ENCODE measurements at places on chromosomes 12 and 14. TPM values are rescaled to one million over a fixed set of nuclear protein-coding genes. Genes with fewer than 3 reads are reported as not detected.

- no peaks in the 10 kb centered on the region for H3K4me1 ChIP-seq
- H3K36me3 ChIP-seq = no peaks in the 10 kb centered on the region
- H3K27me3 ChIP-seq = no peaks in the 10 kb centered on the region
- no peak for DNase-seq
- no peak overlapping the region for H3K27ac ChIP-seq
Observed at GRCh38 chr12:2561367-2561766, 233.4 kb upstream of the FKBP4 start.

SMCO3 gene
- total RNA-seq = not detected

- no peaks in the 10 kb centered on the region for H3K36me3 ChIP-seq
- H3K4me3 ChIP-seq = peak overlapping the region; percentile 75
- peaks cover 4% of the 10 kb centered on the region for H3K4me1 ChIP-seq
- no peak for DNase-seq
Observed at GRCh38 chr12:51821440-51822260, 26.9 kb downstream of the FIGNL2 start.

LPAR5 gene
- total RNA-seq = 59.6 TPM

- H3K27ac ChIP-seq = no peak overlapping the region
- no peak overlapping the region for H3K4me3 ChIP-seq
- DNase-seq = no peak
- peaks cover 18% of the 10 kb centered on the region for H3K4me1 ChIP-seq
- peaks cover 60% of the 10 kb centered on the region for H3K36me3 ChIP-seq
- no peaks in the 10 kb centered on the region for H3K27me3 ChIP-seq
Observed at GRCh38 chr14:65095633-65096205, 6.6 kb downstream of the MAX start.

DNA sequence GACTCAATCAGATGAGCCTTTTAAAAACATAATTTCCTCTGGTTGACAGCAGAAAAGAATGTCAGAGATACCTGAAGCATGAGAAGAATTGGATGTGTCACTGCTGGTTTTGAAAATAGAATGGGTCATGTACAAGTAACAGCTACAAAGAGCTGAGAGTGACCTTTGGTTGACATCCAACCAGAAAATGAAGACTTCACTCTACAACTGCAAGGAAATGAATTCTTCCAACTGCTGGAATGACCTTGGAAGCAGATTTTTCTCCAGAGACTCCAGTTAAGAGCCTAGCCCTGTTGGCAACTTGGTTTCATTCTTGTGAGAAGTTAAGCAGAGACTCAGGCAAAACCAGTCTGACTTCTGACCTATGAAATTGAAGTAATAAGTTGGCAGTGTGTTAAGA is 505.9 kb downstream of the SLC16A7 start:
- H3K4me3 ChIP-seq = no peak overlapping the region
- no peaks in the 10 kb centered on the region for H3K36me3 ChIP-seq
- no peaks in the 10 kb centered on the region for H3K4me1 ChIP-seq
- no peak overlapping the region for H3K27ac ChIP-seq

GRCh38 chr14:92603309-92604242 is 90.0 kb downstream of the RIN3 start:
- no peaks in the 10 kb centered on the region for H3K27me3 ChIP-seq
- peaks cover 11% of the 10 kb centered on the region for H3K4me1 ChIP-seq
- no peak for DNase-seq
- H3K27ac ChIP-seq = no peak overlapping the region
- H3K4me3 ChIP-seq = no peak overlapping the region
- no peaks in the 10 kb centered on the region for H3K36me3 ChIP-seq

- H3K4me1 ChIP-seq = no peaks in the 10 kb centered on the region
- H3K36me3 ChIP-seq = no peaks in the 10 kb centered on the region
- H3K4me3 ChIP-seq = no peak overlapping the region
- peaks cover 10% of the 10 kb centered on the region for H3K27me3 ChIP-seq
Observed at GRCh38 chr12:112838731-112839130, 47.2 kb downstream of the RPH3A start.

NKX2-1 gene
- total RNA-seq = not detected

DNA sequence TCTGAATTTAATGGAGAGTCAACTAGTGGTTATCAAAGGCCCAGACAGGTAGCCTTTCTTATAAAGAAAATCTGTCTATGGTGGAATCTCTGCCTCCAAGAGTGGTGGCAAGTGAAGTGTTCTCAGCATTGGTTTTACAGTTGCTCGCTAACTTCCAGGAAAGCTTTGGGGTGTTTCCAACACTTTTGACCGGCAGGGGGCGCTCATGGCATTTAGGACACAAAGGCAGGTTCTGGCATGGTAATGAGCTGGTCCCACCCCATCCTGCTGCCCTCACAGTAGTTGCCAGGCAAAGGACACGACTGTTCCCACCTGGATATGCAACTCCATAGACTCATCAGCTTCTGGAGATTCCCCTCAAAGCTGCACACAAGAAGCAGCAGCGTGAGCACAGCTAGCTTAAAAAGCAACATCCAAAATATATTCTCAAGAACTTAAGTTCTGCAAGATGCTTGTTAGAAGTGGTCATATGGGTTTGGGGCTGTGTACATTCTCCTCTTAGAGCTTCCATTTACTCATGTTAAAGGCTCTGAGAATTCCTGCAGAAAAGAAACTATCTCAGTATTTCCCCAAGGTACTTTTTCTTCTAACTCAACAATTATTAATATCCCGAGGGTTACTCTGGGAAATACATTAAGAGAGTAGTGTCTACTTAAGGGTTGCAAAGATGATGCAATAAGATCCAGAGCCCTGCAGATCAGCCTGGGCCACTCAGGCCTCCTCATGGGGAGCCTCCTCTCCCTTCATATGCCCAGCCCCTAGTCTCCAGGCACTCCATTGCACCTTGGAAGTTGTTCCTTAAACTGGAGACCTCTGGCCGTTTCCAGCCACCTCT is 14.8 kb downstream of the PROX2 start:
- peak; percentile 88 for DNase-seq
- no peak overlapping the region for H3K27ac ChIP-seq
- H3K4me1 ChIP-seq = peaks cover 19% of the 10 kb centered on the region
- no peak overlapping the region for H3K4me3 ChIP-seq
- no peaks in the 10 kb centered on the region for H3K27me3 ChIP-seq
- H3K36me3 ChIP-seq = no peaks in the 10 kb centered on the region

IQSEC3 gene
- 0.15 TPM for total RNA-seq

GPR84 gene
- total RNA-seq = not detected

DNA sequence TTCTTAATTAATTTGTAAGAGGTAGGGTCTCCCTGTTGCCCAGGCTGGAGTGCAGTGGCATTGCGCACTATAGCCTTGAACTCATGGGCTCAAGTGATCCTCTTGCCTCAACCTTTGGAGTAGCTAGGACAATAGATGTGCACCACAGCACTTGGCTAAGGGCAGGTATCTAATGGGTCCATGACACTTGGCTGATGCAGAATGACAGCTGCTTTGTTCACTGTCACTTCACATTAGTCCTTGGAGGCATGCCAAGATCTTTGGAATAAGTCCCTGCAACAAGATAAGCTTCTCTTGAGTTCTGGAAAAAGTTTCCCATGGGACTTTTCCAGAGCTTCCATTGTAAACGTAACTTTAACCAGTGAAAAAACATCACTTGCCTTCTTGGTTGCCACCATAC is 23.4 kb downstream of the COQ6 start:
- DNase-seq = no peak
- no peak overlapping the region for H3K4me3 ChIP-seq
- H3K4me1 ChIP-seq = no peaks in the 10 kb centered on the region
- H3K36me3 ChIP-seq = peaks cover 2% of the 10 kb centered on the region
- H3K27ac ChIP-seq = no peak overlapping the region

DNA sequence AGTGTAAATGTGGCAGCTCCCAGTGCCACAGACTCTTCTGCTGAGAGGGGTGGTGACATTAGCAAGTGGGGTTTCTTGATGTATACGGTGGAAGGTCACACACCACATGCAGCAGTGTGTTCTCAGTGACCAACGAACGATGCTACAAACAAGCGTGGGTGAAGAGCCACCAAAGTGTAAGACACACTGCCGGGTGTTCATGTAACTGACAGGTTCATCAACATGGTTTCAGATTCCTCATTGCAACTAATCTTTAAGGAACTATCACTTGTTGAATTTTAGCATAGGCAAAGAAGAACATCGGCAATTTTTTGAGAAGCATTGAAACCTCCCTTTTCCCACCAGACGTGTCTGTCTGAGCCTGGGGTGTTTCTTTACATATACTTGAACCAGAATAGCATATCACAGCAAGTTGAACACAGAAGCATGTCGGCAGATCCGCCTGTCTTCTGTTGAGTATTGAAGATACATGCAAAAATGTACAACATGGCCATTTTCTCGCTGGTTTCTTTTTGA is 58.8 kb downstream of the PPP2R5C start:
- DNase-seq = peak; percentile 57
- no peak overlapping the region for H3K4me3 ChIP-seq
- peak overlapping the region; percentile 85 for H3K27ac ChIP-seq
- H3K27me3 ChIP-seq = no peaks in the 10 kb centered on the region
- H3K4me1 ChIP-seq = peaks cover 66% of the 10 kb centered on the region

GLT8D2 gene
- total RNA-seq = not detected

- no peak for DNase-seq
- no peaks in the 10 kb centered on the region for H3K27me3 ChIP-seq
- H3K36me3 ChIP-seq = no peaks in the 10 kb centered on the region
- no peak overlapping the region for H3K27ac ChIP-seq
- no peaks in the 10 kb centered on the region for H3K4me1 ChIP-seq
Observed at GRCh38 chr12:43337571-43338444, 214.2 kb downstream of the ADAMTS20 start.

KRT78 gene
- total RNA-seq = not detected

DNA sequence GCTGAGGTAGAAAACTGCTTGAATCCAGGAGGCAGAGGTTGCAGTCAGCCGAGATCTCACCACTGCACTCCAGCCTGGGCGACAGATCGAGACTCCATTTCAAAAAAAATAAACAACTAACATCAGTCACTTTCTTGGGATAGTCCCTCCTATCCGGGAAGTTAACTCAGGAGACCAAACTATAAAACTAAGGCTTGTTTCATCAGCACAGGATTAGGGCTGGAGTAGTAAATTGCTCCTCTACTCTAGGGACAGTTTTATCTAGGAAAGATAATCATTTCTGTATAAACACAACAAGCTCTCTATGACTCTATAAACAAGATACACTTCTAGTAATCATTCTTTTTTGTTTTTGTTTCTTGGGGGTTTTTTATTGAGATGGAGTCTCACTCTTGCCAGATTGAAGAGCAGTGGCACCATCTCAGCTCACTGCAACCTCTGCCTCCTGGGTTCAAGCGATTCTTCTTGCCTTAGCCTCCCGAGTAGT is 11.7 kb downstream of the RPS26 start:
- H3K27me3 ChIP-seq = no peaks in the 10 kb centered on the region
- H3K27ac ChIP-seq = no peak overlapping the region
- no peak for DNase-seq
- no peak overlapping the region for H3K4me3 ChIP-seq
- H3K36me3 ChIP-seq = no peaks in the 10 kb centered on the region

NEUROD4 gene
- not detected for total RNA-seq

DNA sequence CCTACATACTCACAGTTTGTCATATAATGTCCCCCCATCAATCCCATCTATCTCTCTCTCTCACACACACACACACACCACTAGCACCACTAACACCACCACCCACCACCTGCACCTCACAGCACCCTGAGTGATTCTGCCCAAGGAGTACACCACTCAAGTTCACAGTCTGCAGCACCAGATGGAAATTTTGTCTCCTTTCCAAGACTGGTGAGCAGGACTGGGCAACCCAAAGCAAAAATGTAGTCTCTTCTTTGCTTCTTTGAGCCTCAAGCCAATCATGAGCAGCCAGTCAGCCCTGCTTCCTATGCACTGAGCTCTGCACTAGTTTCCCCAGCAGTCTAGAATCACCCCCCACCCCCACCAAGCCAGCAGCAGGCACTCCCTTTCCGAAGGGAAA is 15.0 kb upstream of the ARMH4 start:
- no peak for DNase-seq
- no peaks in the 10 kb centered on the region for H3K36me3 ChIP-seq
- H3K4me3 ChIP-seq = no peak overlapping the region
- no peak overlapping the region for H3K27ac ChIP-seq
- no peaks in the 10 kb centered on the region for H3K4me1 ChIP-seq

TMEM119 gene
- total RNA-seq = not detected

MSRB3 gene
- total RNA-seq = not detected

DLST gene
- total RNA-seq = 89.5 TPM

DNA sequence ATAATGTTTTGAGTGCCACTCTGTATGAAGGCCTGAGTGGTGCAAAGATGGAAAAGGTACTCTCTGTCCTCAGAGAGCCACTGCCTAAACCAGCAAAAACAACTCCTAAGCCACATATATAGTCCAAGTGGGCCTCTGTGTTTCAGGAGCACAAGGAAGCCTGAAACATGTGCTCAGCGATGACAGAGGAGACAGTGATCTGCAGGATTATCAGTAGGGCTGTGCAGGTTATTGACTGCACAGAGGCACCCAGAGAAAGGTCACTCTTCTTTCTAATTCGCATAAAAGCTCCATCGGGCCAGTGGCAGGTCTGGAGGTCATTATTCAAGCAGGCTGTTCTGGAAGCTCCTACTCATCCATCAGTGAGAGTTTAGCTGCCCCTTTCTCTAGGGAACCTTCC is 361.9 kb downstream of the BCL11B start:
- no peak for DNase-seq
- no peaks in the 10 kb centered on the region for H3K27me3 ChIP-seq
- no peak overlapping the region for H3K4me3 ChIP-seq
- no peak overlapping the region for H3K27ac ChIP-seq
- H3K4me1 ChIP-seq = no peaks in the 10 kb centered on the region

ACYP1 gene
- 46.7 TPM for total RNA-seq

GRCh38 chr12:95740751-95741150 is 49.8 kb downstream of the NTN4 start:
- no peaks in the 10 kb centered on the region for H3K36me3 ChIP-seq
- H3K4me1 ChIP-seq = no peaks in the 10 kb centered on the region
- no peaks in the 10 kb centered on the region for H3K27me3 ChIP-seq
- no peak overlapping the region for H3K4me3 ChIP-seq
